EH (cell line): ENCODE measurements at places on chromosomes 1 and 21.

- DNase-seq = no peak
Measured at GRCh38 chr1:23567629-23567995, 8.3 kb upstream of the ID3 start.

- no peak for DNase-seq
Measured at GRCh38 chr1:155912056-155912536, 947 bp upstream of the RIT1 start.

GRCh38 chr1:219398815-219399396 is 214.0 kb downstream of the ZC3H11B start:
- DNase-seq = no peak

- DNase-seq = peak; percentile 66
Measured at GRCh38 chr1:84078108-84078841, 65.8 kb upstream of the PRKACB start.

DNA sequence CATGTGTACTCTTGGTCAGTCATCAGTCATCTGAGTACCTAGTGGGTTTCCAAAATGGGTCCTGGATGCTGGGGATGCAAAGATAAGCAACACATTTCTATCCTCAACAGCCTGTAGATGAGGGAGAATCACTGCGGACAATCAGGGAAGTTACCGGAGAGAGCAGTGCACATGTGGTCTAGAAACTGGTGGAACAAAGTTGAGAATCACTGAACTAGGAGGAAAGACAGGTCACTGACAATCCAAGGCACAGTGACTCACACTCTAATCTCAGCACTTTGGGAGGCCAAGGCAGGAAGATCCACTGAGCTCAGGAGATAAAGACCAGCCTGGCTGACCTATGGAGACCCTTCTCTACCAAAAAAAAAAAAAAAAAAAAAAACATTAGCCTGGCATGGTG is 31.4 kb upstream of the LGALS8 start:
- DNase-seq = no peak
